ENCODE measurements at places on chromosomes 2 and 18. TPM values are rescaled to one million over a fixed set of nuclear protein-coding genes. Genes with fewer than 3 reads are reported as not detected.

The SCYGR2 gene
- not detected for total RNA-seq

The TMEM17 gene
- total RNA-seq: 1.4 TPM

The TUBB8B gene
- total RNA-seq: not detected

The PTH2R gene
- not detected for total RNA-seq

The RUFY4 gene
- not detected for total RNA-seq

The SLC23A3 gene
- total RNA-seq: 0.48 TPM

The SIX3 gene
- not detected for total RNA-seq

The NETO1 gene
- total RNA-seq: 0.83 TPM

The IL18R1 gene
- 1.3 TPM for total RNA-seq

GRCh38 chr2:207513551-207514257 is 16.1 kb upstream of the CREB1 start:
- no peak for DNase-seq

DNA sequence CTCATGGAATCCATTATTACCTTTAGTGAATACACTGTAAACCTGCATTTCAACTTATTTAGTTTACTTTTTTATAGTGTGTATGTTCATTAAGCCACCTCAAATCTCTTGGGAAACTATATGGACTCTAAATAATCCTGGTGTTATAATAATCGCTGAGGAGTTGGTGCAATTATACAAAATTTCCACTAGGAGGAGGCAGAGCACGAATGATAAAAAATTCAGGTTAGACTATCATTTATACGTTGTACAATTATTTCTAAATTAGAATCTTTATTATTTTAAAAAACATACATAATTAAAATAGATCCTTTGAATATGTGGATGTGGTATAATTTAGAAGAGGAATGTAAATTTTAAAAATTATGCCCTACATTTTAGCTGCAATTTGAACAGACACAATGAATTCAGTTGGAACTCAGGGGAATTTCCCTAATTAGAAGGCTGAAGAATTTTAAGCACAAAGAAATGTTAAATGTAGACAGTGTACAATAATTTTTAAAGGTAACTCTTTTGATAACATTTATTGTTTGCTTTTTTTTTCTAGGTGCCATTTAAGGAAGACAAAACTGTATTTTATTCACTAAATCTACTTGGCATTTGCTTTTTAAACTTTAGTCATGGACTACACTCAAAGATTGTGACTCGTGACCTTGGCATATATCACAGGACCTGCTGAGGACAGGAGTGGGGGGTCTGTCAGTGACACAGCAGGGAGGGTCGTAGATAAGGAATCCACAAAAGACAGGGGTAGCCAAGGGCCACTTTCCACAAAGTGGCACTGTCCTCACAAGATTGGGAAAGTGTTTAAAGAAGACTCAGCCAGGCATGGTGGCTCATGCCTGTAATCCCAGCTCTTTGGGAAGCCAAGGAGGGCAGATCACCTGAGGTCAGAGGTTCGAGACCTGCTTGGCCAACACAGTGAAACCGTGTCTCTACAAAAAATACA is 45.5 kb downstream of the RAB12 start:
- no peak for DNase-seq

- DNase-seq: no peak
These were observed 10.4 kb upstream of the NFATC1 start for GRCh38 chr18:79385326-79385707.

DNA sequence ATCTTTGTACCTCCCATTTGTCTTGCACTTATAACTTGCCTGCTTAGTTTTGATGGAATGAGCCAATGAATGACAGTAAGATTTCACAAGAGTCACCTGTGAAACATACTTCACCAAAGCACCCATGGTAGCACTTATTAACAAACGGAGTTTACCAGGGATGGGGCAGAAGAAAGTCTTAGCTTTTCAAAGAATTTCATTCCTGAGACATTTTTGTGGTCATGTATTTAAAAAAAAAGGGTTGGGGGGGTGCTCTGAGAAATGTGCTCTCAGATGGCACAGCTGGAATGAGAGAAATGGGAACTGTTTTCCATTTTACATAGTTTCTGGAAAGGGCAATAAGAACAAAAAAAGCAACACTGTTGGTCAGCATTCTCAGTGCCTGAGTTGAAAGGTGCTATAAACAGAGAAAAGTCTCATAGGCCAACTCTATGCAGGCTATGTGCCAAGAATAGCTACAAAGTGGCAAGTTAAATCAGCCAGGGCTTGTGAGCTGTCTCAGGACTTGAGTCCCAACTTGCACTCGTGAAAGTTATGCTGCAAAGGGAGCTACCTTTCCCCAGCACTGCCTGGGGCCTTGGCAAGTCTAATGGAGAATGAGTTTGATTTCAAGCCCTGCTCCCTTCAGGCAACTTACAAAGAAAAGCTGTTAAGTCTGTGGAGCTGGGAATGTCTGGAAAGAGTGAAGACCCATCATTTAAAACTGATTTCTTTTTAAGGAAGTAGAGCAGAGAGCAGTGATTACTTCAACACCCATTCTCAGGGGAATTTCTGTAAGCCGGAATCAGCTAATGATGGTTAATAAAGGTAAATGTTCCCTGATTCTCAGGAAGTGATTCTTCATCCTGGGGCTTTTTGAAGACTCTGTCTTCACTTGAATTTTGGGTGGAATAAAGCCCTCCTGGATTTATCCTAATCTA is 170.6 kb downstream of the SLC8A1 start:
- no peak for DNase-seq

GRCh38 chr2:155687181-155687580 is 645.3 kb downstream of the NR4A2 start:
- DNase-seq: no peak

- no peak for DNase-seq
These were observed 76.4 kb downstream of the RHOB start for GRCh38 chr2:20523073-20523798.

GRCh38 chr2:27993402-27993787 is 102.9 kb downstream of the BABAM2 start:
- DNase-seq: no peak

GRCh38 chr18:58625839-58626238 is 3.1 kb downstream of the ALPK2 start:
- no peak for DNase-seq

DNA sequence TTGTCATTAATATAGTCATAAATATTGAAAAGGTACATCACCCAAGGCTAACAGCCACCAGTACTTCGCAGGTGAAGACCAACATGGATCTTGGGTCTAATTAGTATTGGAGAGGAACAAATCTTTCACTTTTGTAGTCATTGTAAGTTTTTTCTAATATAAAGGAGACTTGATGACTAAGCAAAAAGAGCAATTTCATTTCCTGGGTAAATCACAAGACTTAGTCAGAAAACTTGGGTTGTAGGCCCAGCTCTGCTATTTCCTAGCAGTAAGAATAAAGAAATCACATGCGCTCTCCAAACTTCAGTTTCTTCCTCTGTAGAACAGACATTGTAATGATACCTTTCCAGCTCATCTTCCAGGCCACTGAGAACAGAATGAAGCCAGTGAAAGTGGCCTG is 40.9 kb downstream of the NRP2 start:
- DNase-seq: no peak

GRCh38 chr2:182435754-182436153 is 8.9 kb upstream of the PDE1A start:
- DNase-seq: no peak

DNA sequence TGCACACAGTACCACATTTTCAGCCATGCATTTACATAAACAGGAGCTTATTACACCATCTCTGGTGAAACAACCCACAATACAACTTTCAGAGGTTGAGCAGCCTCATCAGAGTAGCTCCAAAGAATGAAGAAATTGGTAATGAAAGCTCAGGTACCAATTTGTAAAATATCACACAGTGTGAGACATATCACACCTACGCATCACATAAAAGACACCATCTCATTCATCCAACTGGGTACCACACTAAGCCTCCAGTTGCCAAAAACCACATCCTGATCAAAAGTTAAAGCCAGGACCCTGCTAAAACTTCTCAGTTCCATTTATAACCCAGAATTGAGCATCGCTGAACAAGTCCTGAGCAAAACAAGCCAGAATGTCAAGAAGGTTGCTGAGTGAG is 4.6 kb downstream of the TMEM163 start:
- no peak for DNase-seq

DNA sequence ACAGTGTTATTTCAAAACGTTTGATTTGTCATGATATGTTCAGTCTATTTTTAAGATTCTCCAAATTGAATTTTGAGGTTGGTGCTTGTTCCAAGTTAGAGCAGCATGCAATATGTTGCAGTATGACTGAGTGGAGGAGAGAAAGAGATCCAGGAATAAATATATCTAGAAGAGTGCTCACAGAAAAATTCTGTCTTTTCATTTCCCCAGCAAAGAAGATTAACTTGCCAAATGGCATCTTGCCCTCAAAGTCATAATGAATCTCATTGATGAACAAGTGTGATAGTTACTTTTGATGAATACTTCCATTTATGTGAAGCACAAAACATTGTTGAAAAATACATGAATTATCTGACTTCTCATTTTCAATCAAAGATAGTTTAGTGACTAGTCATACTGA is 95.9 kb downstream of the KCNJ3 start:
- no peak for DNase-seq

DNA sequence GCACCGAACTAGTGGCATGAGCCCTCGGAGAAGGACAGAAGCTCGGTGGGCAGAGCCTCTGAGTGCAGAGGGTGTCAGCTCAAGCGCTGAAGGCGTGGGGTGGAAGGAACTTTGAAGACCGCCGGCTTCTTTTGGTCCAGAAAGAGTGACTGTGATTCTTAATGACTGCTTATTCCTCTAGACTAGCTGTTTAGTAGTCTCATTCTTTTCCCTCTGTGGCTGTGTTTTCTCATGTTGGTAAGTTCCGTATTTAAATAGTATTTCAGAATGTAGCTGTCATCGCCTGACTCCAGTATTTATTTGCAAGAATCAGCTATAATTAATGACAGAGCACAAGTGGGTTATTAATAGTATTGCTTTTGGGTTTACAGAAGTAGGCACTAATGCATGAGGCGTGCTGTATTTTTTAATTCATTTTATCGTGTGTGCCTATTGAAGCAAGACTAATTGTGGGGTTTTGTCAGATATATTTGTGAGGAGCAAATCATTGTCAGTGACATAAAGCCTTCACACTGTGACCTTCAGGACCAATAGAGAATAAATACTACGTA is 80.8 kb upstream of the NFATC1 start:
- no peak for DNase-seq

DNA sequence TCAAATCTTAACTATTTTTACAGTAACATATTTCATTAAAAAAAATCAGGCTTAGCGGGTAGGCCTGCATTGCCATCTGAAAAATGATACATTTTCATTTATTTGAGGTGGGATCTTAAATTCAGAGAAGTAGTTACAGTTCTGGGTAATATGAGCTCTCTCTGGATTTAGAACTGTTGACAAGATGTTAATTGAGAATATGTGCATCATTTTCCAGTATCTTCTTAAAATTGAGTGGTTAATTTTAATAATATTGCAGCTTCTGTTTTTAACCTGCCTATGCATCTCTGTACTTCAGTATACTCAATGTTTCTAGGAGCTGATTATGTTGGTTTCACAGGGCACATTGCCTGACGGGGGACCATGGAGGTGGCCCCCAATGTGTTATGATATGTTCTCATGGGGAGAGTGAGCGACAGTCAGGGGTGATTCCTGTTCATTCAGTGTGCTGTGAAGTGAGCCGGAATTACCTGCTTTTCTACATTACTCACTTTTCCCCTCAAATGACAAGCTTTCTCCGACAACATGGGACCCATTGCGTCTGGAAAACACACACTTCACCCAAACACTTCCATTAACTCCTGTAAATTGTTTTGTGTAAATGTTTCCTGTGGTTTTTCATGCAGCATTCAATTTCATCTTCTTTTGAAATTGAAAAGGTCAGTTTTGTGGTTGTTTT is 406.2 kb downstream of the MTX2 start:
- DNase-seq: no peak

GRCh38 chr2:147937744-147938349 is 82.7 kb downstream of the ORC4 start:
- no peak for DNase-seq

- DNase-seq: no peak
These were observed 1403.0 kb upstream of the NXPH2 start for GRCh38 chr2:140183056-140183765.

DNA sequence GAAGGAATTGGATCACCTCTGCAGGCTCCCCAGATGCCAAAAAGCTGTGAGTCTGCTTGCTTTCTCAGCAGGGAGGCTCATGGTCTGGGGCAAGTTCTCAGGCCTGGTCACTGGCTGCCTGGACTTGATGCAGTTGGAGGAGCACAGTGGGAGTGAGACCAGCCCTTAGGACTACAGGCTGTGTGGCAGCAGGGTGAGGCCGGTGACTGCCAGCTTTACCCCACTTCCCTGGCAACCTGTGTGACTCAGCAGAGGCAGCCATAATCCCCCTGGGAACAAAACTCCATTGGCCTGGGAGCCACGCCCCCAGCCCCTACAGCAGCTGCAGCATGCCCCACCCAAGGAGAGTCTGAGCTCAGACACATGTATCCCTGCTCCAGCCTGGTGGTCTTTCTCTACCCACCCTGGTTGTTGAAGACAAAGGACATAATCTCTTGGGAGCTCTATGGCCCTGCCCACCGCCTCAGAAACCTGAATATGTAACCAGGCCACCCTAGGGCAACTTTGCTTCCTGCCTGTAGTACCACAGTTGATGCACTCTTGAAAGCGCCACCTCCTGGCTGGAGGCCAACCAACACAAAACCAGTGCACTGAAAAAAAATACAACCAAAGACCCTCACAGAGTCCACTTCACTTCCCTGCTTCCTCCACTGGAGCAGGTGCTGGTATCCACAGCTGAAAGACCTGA is 106.8 kb upstream of the SPATS2L start:
- DNase-seq: no peak

DNA sequence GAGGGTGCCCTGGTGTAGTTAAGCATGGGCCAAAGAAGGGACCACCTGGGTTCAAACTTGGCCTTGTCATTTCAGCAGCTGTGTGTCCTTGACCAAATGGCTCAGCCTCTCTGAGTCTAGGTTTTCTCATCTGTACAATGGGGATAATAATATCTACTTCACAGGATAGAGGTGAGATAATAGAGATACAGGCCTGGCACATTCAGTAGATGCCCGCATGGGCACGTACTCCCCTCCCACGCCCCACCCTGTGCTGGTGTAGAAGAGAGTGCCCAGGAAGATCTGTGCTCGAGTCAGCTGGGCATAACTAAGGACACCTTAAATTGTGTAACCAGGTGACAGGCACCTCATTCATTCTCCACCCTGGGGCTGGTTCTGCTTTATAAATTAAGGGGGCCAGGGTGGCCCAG is 8.4 kb upstream of the TMEM185B start:
- DNase-seq: no peak

DNA sequence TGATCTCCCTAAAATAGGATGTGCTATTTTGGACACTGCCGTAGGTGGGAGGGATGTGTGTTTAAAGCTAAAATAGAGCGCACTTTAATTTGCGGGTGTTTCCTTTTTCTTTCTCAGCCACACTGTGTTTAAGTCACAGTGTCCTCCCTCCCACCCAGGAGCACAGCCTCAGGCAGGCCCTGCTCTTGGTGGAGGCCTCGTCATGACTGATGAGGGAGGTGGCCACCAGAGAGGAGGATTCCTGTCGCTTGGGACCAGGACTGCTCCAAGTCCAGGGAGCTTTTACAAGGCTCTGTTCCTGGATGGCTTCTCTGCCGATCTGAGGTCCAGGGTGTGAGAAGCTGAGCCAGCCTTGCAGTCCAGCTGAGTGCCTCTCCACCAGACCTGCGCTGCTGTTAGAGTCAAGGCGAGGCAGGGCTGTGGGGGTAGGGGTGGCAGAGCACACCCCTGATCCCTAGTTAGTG is 33.5 kb downstream of the INPP4A start:
- DNase-seq: no peak

Measured in cardiac septum (tissue), 1 donor.